Stimulated activated CD4-positive, alpha-beta T cell treated with anti-CD3 and anti-CD28 coated beads, Interleukin-4, amount 100 ng/mL, for 48 hours (primary cell): ENCODE measurements at places on chromosomes 3 and 15.

GRCh38 chr3:111547631-111548030 lies 5.6 kb downstream of the CD96 start:
- no peak for DNase-seq

DNA sequence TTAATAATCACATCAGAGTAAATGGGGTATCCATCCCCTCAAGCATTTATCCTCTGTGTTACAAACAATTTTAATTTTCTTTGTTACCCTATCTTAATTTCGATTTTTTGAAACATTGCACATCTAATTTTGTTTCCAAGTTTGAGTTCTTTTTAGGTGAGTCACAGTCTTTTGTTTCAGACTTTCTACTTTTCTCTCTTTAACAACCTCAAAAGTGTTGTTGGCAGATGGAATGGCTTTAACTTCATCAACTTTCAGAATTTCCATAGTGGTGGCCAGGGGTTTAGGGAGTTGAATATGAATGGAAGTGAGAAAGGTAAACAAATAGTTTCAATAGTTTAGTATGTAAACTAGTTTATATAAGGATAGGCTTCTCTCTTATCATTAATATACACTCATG lies 223.0 kb upstream of the MLF1 start:
- DNase-seq: no peak

DNA sequence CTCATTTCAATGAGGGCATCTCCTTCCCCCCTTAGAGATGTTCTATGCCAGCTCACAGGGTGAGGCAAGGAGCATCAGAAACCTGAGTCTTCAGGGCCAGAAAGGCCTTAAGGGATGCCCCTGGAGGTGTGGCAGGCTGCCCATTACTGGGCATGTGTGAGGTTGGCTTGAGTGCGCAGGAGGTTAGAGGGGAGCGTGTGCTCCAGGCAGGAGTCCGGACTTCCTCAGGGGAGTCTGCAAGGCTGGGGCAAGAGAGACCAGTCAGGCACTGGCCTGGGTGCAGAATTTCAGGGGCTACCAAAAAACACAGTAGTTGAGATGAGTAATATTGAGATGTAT lies 1.9 kb downstream of the LOXL1 start:
- DNase-seq: no peak

- DNase-seq: no peak
Measured at GRCh38 chr15:90529011-90529370, 732 bp upstream of the CRTC3 start.
